Muscle of back (tissue), 13 donors: ENCODE measurements at places on chromosomes 1 and 21. TPM values are rescaled to one million over a fixed set of nuclear protein-coding genes. Genes with fewer than 3 reads are reported as not detected.
A peak's percentile ranks its signal among the peaks of the same experiment; 100 is the strongest.

The FCRL4 gene
- not detected for polyA plus RNA-seq

GRCh38 chr1:185439727-185440415 is 122.8 kb upstream of the IVNS1ABP start:
- DNase-seq, result peak; percentile 44

The NBPF6 gene
- not detected for polyA plus RNA-seq

DNA sequence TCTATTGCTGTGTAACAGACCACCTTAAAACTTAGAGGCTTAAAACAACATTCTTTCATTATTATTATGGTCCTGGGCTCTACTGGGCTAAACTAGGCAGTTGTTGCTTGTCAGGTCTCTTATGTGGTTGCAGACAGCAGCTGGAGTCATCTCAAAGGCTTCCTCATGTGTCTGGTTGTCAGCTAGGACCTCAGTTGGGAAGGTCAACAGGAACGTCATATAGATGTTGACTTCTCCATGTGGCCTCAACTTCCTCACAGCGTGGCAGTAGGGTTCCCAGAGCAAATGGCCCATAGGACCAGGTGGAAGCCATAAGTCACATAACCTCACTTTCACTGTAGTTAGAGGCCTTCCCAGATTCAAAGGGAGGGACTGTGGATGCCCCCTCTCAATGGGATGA is 15.4 kb upstream of the MEF2D start:
- no peak for DNase-seq

- no peak for DNase-seq
These were observed 2.2 kb upstream of the CD1B start for GRCh38 chr1:158333405-158334155.
